NCI-H1092 (cell line): ENCODE measurements at places on chromosomes 16 and 17.

GRCh38 chr17:5164436-5164835 lies 27.2 kb downstream of the ZNF594 start:
- no peak for DNase-seq

- DNase-seq: no peak
These were observed 60.5 kb downstream of the ADCY9 start for GRCh38 chr16:4055748-4056147.

- no peak for DNase-seq
These were observed 9.2 kb downstream of the LUC7L start for GRCh38 chr16:220021-220420.

- no peak for DNase-seq
These were observed 18.4 kb upstream of the EXOC7 start for GRCh38 chr17:76121932-76122430.

DNA sequence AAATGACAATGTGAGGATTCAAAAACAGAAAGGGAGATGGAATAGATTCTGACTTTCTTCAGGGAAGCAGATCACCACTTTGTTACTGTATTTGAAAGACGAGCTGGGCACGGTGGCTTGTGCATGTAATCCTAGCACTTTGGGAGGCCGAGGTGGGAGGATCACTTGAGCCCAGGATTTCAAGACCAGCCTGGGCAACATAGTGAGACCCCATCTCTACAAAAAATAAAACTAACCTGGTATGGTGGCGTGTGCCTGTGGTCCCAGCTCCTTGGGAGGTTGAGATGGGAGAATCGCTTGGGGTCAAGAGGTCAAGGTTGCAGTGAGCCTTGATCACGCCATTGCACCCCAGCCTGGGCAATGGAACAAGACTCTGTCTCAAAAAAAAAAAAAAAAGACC lies 34.0 kb downstream of the PIGL start:
- no peak for DNase-seq

GRCh38 chr16:1326391-1326790 lies 7.1 kb upstream of the BAIAP3 start:
- DNase-seq: no peak

GRCh38 chr16:55301385-55302008 lies 22.5 kb upstream of the IRX6 start:
- DNase-seq: no peak

- no peak for DNase-seq
These were observed 10.7 kb upstream of the DRC7 start for GRCh38 chr16:57683636-57684545.

DNA sequence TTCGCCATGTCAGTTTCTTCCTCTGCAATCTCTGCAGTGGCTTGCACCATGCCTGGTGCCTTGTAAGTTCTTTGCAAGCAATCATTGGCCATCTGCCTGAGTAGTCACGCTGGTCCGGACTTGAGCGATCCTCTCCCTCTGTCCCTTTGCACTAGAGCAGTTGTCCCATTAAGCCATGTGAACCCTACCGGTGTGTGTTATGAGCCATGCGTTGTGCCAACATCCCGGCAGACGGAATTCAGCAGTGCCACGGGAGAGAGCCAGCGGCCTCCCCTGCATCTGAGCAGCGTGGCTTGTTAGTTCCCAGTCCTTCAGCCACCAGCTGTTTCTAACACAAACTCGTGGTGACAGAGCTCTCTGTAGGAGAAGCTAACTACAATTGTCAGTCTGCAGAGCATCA lies 275.1 kb upstream of the HSBP1 start:
- peak; percentile 40 for DNase-seq
